ENCODE measurements at places on chromosomes 2 and 18. TPM values are rescaled to one million over a fixed set of nuclear protein-coding genes. Genes with fewer than 3 reads are reported as not detected.

Gene ANKRD53
- 0.69 TPM for total RNA-seq

Gene CYTIP
- total RNA-seq, result 2.3 TPM

Gene GLI2
- 0.66 TPM for total RNA-seq

Gene GALR1
- total RNA-seq, result not detected

Gene MXD1
- total RNA-seq, result 7.5 TPM

Gene SP110
- total RNA-seq, result 7.5 TPM

Gene TTC39C
- total RNA-seq, result 1.4 TPM

Gene FBXO15
- total RNA-seq, result not detected

Gene GPR39
- total RNA-seq, result not detected

GRCh38 chr2:158125756-158126498 is 24.3 kb downstream of the UPP2 start:
- no peak for DNase-seq

GRCh38 chr2:37614061-37614738 is 57.2 kb downstream of the CDC42EP3 start:
- no peak for DNase-seq

DNA sequence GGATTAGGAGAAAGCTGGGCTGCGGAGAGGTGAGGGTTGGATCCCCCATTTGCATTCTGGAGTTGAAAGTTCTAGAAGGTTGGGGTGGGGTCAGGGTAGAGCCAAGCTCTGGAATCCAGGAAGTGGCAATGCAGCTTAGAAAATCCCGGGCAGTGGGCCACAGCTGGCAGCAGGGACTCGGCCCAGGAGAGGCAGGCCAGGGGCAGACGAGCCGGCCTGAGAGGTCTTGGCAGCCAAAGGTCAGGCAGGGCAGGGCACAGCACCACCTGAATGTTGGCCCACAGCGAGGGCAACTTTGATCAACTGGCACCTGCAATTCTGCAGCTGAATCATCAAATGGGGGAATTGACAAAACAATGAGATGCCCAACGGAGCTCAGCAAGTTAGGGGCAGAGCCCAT is 139.2 kb downstream of the INHBB start:
- DNase-seq, result peak; percentile 27

DNA sequence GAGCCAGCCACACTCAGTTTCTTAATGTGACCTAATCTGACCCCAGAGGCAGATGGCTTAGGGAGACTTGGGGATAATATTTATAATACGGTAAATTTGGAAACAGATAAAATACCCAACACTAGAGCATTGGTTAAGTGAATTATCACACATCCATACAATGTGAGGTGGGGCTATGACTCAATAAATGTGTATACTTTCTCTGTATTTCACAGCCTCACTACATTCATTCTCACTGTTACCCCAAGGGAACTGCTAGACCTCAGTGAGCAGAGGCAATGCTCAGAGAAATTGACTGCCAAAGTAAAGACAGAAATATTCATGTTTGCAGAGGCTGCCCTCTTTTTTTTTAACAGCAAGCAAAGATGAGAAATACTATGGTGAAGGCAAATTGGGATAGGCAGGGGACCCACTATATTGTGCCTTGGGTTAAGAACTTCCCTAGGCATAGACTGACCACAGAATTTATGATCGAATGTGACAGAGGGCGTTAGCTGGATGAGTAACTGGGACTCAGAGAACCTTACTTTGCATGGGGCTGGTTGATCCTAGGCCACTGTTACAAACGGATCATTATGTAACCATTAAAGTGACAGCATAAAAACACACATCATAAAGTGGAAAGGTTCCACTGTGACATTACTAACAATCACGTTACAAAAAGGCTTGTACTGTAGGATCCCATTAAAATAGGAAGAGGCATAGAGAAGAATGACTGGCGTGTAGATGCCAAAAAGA is 246.0 kb upstream of the LYPD1 start:
- no peak for DNase-seq

DNA sequence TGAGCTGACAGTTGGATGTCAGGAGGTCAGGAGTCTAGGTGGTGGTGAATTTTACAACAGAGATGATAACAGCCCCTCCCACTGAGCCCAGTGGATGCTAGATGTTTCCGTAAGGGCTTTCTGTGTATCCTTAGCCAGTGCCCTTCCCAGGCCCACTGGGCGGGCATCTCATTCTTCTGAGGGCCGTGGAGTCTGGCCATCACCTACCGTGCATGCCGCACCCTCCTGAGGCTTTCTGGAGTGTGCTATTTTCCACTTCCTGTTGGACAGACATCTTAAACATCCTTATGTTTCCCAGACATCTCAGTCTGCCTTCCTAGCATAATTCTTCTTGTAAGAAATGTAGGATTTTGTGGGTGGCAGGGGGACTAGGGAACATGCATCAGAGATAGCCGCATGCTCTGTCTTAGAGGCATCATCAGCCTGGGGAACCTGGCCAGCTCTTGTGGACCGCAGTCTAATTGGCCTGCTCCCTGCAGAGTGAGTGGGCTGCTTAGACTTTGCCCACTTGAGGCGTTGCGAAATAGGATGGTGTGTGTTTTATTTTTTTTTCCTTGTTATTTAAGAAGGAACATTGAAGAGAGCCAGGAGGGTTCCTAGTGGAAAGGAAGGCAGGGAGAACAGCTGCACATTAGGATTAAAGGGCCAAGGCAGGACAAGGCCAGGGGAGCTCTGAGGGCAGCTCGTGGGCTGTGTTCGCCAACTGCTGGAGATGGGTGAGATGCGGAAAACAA is 135.8 kb downstream of the SH3RF3 start:
- DNase-seq, result no peak

DNA sequence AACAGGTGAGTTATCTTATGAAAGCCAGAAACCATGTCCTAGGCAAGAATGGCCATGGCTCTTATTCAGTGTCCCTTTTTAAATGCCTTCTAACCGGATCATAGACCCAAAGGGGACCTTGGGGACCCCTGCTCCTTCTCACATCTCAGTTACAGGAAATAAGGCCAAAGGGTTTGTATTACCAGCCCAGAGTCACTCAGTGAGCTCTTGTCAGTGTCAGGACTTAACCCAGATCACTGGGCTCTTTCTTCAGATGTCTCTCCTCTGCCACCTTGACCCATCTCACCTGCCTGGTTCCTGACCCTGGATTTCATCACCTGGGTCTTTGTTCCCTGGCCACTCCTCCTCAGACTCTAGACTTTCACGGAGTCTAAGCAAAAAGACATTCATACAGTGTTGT is 556.7 kb downstream of the CMPK2 start:
- no peak for DNase-seq

DNA sequence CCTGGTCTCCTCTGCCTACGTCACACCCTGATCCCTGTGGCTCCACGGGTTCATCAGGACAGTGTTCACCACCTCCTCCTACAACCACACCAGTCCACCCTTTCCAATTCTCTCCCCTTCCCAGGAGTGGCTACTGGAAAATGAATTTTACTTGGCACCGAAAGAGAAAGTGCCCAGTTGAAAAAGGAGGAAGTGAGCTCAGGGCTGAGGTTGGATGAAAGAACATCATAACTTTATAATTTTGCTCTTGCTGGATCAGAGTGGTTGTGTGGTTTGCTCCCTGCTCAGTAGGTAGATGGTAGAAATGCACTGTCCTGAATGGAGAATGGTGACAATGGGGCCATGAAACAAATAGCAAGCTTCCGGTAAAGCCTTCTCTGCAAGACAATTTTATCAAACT is 140.3 kb upstream of the DDX18 start:
- DNase-seq, result no peak

GRCh38 chr2:140344838-140345237 is 1564.6 kb upstream of the NXPH2 start:
- DNase-seq, result no peak

- no peak for DNase-seq
Measured at GRCh38 chr2:10004836-10005235, 38.5 kb upstream of the KLF11 start.

DNA sequence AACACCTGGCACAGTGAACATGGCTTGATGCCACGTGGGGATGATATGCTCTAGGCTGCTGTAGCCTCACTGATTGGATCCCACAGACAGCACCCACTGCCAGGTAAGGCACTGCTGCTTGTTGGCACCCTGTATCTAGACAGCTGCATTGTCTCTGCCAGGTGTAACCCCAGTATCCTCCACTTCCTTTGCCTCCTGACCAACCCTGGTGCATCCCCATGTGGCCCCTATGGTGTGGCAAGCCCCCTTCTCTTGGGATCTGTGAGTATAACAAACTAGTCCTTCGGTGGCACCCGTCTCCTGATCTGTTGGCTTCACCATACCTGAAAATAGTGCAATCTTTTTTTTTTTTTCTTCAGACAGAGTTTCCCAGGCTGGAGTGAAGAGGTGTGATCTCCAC is 11.1 kb downstream of the TEX51 start:
- no peak for DNase-seq

GRCh38 chr2:47664817-47665216 is 118.1 kb upstream of the MSH6 start:
- no peak for DNase-seq

DNA sequence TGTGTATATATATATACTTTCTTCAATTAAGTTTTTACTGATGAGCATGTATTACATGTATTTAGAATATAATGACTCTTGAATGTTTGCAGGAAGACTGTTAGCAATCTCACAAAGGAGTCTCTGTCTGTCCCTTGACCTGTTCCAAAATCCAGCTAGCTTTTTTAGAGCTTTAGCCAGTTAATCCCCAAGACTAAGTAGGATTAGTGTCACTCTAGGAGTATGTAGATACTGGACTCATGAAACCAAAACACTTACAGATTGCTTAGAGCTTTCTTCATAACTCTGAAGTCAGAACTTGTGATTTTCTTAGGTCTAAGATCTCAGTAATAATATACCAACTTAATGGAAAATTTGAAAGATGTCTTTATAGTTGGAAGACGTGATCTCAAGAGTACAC is 2.2 kb downstream of the UBXN4 start:
- DNase-seq, result no peak

DNA sequence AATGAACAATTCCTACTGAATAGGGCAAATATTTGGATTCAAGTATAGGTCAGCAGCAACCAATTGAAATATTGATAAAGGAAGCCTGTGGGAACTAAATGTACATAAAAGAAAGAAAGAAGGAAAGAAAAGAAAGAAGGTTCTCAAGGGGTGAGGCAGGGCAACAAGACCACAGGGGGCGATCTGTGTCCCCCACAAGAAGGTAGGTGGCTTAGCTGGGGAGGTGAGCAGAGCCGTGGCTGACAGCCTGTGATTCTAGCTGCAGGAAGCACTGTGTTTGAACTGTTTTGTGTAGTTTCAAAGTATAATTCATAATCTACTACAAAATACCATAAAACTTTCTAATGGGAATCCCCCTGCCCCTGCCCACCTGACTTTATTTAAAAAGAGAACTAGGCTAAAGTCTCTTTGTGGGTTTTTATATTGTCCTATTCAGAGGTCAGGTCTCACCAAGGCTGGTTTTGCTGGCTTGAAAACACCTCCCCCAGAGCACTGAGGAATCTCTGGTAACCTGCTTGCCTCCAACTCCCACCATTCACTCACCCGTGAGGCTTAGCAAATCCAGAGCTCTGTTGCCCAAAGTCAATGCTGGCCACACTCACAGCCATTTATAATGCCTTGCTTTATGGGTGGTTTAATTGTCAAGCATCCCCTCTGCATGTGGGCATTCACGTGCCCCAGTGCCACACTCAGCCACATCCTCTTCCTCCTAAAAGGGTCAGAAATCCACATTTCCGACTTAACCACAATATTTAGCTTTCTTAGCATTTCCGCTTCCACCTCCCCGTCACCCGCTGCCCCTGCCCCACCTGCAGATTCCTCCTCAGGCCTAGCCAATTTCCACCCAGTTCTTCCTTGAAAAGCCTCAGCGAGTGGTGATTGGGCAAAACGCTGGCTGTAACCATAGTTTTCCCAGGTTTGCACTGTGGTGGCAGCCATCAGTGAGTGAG is 36.4 kb upstream of the LMAN1 start:
- no peak for DNase-seq

DNA sequence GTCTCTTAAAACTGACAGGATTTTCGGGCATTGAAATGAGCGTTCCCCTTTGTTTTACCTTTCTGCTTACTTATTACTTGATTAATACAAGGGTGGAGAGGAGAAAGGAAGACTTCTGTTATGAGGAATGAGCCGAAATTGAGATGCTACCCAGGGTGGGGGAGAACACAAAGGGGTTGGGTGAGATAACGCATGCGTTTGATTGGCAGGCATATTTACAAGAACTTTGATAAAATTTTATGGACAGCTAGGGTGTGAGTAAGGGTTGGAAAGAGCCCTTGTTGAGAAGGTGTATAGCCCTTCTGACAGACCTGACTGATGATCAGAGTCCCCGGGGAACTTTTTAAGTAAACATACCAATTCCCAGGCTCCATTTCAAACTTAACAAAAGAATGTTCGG is 1.8 kb downstream of the RNF138 start:
- no peak for DNase-seq
